Activated CD8-positive, alpha-beta memory T cell treated with anti-CD3 and anti-CD28 coated beads for 1 hour (primary cell): ENCODE measurements at places on chromosomes 6 and 20.

DNA sequence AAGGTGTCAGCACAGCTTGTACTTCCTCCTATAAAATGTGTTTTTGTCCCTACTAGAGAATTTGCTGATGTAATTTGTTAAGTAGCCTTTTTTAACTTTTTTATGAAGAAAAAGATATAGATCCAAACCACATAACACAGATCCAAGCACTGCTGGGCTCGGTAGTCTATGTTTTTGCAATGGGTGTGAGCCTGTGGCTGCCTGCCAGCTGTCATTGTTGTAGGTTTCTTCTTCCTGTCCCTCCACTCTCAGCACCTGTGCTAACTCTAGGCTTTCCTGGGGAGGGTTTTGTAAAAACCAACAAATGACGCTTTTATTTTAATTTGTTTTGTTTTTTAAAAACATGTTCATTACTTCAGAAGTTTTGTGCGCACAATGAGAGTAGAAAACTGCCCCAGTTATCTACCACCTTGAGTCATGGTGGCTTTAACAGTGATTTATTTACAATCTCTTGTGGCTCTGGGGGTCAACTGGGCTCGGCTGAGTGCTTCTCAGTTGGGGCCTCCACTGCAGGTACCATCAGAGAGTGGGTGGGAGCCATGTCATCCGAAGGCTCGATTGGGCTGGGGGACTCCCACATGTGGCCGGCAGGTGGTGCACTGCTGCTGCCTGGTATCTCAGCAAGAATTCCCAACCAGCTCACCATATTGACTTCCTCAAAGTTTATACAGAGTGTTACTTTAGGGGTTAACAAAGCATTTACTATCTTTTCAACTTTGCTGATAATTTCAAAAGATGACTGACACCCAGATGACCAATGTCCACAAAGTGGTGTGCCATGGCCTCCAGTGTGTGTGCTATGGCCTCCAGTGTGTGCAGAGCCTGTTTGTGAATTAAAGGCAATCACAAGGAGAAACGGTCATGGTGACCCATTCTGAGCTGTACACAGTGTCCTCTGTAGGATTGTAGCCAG lies 3.0 kb upstream of the CCR6 start:
- no peak for DNase-seq

GRCh38 chr6:137155830-137156229 lies 17.6 kb downstream of the IL22RA2 start:
- no peak for DNase-seq

GRCh38 chr20:45776931-45777330 lies 14.8 kb downstream of the WFDC3 start:
- DNase-seq: no peak

DNA sequence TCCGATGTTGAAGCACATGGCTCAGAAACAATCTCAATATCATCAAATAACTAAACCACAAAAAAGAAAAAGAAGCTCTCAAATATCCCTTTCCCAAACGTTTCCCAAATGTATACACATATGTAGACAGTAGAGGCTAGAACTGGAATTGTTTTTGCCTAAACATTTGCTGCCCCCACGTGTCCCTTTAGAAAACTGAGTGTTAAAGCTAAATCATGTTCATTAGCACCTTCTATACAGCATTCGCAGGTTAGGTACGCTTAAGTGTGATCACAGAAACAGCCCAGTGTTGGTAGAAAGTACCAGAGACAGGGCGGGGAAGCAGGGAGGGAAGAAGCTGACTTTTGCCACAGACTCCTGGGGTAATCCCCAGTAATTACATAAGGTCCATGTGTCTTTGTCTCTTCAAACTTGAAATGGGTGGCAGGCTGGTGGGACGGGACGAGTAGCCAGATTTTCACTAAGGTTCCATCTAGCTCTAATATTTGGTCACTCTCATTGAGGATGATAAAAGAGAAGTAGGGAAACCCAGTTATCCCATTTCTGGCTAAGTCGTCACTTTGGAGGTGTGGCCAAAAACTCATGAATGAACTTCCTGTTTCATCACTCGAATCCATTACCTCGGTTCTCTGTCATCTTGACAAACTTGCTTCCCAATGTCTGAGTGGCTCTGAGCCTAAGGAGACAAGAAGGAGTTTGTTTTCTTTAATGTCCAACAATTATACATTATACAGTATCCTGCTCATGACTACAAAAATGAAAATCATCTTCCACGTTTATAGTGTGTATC lies 15.0 kb upstream of the TFAP2A start:
- DNase-seq: no peak

- DNase-seq: no peak
Measured at GRCh38 chr6:106283481-106283880, 42.1 kb downstream of the ATG5 start.

- no peak for DNase-seq
Measured at GRCh38 chr6:113699239-113699638, 157.9 kb upstream of the MARCKS start.
